Femur (tissue), 1 donor: ENCODE measurements at places on chromosomes 7 and 10.

- DNase-seq: no peak
These were observed 18.4 kb downstream of the SLC18A2 start for GRCh38 chr10:117259279-117259678.

DNA sequence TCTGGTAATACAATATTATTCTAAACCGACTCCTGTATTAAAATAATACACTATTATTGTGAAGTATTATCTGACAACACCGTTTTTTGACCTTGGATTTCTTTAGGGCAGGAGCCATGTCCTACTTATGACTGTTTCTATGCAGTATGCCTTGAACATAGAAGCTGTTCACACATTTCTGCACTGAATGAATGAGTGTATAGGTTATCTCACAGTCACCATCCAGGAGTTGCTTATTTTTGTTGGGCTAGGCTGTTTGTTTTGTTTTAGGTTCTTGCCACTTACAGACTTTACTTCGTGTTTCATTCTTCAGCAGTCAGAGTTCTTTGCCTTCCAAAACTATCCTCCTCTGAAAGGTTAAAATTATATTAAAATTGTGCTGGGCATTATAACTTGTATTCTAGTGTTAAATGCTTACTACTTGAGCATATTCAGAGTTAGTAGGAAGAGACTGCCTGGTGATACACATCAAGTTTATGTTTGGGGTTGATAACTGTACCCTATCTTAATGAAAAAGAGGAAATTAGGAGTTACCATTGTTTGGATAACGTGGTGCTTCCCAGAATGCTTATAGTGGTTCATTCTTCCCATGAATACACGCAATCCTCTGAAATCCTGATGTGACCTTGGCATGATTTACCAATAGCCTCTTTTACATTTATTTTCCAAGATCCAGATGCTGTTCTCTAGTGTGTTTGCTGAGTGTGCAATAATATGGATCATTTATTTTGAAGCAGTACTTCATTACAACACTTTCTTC is 1.7 kb downstream of the RALA start:
- DNase-seq: no peak

GRCh38 chr10:14812271-14812670 is 25.6 kb downstream of the CDNF start:
- DNase-seq: no peak

DNA sequence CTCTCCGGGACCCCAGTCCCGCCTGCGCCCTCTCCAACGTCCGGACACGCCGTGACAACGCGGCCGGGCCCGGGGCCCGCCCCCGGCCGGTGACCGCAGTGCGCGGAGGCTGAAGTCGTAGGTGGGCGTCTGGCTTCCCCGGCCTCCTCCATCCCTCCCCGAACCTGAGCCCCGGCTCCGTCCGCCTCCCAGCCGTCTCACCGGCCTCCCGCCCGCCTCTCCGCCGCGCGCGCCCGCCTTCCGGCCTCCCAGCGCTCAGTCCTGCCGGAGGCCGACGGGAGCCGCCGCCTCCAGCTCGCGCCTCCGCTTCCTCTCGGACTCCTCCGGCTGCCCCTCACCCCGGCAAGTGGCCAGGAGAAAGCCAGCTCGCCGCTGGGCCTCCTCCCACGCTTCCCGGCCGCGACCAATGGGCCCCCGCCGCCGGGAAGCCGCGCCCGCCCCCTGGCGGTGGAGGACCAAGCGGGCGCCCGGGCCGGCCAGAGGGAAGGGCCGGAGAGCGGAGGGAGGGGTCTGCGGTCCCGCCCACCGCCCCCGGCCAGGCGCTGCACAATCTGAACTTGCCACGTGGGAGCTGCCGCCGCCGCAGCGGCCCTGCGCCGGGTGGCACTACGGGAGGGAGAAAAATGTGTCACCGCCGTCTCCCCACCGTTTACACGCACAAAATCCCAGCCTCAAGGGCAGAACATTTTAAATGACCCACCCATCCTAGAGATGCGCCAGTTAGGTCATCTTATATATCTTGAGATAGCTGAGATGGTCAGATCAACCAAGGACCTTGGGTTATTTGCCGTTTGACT is at the start of gene FAM3C:
FAM3C (minus strand) TSS at position 348 of the 797 bp plus-strand sequence. CDS start 13,339 bp downstream, outside the sequence.
- DNase-seq: peak; percentile 94

DNA sequence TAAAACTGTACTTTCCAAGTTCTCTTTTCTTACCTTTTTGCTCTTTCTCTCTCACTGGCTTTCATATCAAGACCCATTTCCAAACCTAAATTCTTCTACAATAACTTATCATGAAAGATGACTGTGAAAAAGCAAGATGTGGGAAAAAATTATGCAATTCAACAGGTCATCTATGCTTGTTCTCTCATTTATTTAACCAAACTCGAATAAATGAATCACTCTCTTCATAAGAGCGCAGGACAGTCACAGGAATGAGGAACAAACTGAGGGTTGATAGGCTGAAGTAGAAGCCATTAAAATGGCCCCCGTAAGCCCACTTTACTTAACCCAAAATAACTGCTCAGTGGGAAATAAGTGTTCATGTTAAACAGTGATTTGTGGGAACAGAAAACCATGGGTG is 1289.7 kb upstream of the SORCS1 start:
- DNase-seq: no peak

- DNase-seq: no peak
These were observed 343.7 kb upstream of the SEMA3A start for GRCh38 chr7:84538268-84538667.

- no peak for DNase-seq
These were observed 33.7 kb upstream of the RHEB start for GRCh38 chr7:151553356-151553755.

DNA sequence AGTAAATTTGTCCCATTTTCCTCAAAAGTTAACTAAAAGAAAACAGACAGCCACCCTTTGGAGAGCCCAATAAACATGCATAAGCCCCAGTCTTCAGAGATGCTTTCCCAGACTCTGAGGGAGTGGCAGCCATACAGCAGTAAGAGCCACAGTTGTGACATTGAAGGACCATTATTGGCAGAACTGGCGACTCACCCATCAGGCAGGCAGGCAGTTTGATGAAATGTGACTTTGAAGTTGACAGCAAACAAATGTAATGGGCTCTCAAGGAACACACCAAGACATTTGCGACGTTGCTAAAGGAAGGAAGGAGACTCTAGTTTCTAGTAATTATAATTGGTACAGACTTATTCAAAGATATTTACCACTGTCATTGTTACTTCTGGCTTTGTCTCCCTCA is 287.5 kb upstream of the PHYHIPL start:
- DNase-seq: no peak

DNA sequence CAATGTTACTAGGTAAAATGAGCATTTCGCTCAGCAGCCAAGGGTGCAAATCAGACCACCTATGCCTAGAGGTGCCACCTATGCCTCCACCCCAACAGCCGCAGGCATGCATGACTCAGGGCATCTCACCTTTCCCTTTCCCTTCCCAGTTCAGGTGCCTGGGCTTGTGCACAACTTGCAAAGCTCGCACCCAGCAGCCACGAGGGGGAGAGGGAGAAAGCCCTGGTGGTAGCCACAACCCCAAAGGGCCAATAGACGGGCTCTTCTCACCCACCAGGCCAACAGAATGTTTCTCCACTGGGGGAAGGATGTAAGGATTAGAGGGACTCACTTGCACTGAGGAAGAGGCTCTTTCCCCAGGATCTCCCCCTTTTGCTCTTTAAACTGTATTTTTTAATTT is 462.3 kb upstream of the PCDH15 start:
- DNase-seq: no peak

- DNase-seq: no peak
These were observed 102.0 kb downstream of the CNOT4 start for GRCh38 chr7:135407884-135408283.

GRCh38 chr7:128728598-128728997 is 10.6 kb upstream of the CALU start:
- peak; percentile 44 for DNase-seq

DNA sequence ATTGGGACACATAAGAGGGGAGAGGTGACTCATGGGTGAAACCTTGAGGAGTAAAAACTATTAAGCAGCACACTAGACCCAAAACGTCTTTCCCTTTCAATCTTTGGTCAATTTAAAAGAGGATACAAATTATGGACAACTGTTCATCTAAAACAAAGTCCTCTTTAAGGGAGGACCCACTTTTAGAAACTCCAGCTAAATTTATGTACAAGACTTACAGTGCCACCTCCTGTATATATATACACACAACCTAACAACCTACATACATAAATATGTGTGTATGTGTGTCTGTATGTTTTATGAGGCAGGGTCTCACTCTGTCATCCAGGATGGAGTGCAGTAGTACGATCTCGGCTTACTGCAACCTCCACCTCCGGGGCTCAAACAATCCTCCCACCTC is 18.1 kb upstream of the ZC3HAV1 start:
- no peak for DNase-seq

- DNase-seq: no peak
These were observed 583.8 kb downstream of the LRMDA start for GRCh38 chr10:76015245-76015644.

DNA sequence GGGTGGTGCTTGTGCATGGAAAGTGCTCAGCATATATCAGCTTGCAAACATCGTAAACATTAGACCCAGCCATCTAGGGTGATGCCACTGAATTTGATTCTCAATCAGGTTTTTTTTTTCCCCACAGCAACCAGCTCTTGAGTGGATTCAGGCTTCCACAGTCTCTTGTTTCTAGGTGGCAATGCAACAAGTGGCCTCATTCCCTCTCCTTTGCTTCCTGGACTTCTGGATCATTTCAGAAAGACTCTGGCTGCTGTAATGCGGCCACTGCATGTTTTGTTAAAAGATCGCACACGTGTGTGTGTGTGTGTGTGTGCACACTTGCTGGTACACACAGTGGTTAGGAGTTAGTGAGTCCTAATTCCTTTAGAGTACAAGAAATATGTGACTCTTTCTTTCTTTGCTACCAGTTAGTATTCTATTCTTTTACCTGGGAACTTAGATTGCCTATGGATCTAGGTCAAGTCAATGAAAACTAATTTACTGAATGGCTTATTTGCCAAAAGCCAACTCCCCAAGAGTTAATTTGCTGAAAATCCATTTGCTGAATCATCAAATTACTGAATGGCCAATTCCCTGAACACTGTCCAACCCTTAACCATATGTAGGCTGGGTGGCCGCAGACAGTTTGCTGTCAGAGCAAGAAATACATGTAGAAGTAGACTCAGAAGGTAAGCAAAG is 222.5 kb downstream of the CCSER2 start:
- no peak for DNase-seq
